ENCODE measurements at places on chromosomes 6 and 20.

DNA sequence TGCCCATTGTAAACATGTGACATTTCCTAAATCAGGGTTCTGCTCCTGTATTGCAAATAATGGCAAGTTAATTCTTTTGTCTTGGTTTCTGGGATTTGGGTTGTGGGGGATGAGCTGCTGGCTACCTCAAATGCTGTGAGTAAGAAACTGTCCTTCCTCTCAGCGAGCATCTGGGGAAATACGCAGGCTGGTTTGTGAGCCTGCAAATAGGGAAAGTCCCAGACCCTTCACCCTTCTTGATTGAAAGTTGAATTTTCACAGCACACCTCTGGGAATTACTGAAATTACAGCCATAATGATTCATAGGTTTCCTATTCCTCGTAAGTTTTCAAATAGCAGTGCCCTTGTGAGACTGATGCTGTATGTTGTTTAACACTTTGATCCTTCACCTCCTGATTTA lies 138.1 kb downstream of the TBXT start:
- no peak for DNase-seq

DNA sequence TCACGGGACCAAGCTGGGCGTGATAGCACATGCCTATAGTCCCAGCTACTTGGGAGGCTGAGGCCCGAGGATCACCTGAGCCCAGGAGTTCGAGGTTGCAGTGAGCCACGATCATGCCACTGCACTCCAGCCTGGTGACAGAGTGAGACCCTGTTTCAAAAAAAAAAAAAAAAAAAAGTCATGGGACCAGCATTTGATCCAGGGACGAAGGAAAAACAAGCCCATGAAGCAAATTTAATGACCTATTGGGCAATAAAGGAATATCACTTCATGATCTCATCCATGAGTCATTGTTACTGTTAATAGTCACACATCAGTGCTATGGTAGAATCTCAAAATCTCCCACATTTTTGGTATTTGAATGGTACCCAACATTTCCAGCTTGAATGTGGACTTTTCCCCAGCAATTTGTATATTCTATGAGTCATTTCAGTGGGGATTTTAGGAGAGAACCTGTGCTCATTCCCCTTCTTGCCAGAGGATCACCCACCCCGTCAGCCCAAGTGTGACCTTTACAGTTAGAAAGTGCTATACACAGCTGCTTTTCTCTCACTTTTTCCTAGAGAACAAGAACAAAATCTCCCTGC lies 8.5 kb upstream of the SOD2 start:
- no peak for DNase-seq

DNA sequence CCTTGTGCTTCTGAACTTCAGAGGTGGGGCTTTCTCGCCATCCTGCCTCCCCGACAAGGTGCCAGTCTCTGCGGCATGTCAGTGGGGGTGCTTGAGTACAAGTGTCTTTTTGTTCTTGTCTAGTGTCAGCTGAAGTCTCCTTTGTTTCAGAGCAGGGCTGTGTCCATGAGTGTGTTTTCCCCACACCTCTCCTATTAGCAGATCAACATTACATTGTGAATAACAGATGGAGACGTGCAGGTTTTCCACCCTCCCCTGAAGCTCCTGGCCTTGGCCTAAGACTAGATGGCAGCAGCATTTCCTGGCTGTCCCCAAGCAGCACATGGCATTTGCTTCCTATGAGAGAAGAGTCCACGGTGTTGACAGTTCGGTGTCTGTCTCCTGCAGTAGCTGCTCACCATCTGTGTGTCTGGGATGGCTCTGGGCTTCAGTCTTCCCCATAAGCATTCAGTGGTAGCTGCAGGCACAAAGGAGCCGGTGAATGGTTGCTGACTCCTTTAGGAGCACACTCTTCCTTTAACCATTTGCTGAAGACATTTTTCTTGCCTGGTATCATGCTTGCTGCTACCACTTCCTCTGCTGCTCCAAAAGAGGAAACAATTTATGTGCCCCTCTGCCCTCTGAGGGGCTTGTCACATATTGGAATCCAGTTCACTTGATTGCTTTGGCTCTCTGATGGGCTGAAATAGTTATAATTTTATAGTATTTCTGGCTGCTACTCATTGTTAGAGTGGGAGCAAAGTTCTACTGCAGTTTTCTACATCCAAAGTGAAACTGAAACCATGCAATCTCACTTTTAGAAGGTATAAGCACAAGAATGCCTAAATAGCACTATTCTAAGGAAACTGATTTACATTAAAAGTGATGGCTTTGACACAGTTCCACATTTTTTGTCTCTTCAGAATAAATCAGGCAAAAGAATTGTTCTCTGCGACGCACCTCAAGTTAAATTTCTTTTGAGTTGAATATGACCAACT lies 913.0 kb downstream of the C6orf118 start:
- DNase-seq = no peak

DNA sequence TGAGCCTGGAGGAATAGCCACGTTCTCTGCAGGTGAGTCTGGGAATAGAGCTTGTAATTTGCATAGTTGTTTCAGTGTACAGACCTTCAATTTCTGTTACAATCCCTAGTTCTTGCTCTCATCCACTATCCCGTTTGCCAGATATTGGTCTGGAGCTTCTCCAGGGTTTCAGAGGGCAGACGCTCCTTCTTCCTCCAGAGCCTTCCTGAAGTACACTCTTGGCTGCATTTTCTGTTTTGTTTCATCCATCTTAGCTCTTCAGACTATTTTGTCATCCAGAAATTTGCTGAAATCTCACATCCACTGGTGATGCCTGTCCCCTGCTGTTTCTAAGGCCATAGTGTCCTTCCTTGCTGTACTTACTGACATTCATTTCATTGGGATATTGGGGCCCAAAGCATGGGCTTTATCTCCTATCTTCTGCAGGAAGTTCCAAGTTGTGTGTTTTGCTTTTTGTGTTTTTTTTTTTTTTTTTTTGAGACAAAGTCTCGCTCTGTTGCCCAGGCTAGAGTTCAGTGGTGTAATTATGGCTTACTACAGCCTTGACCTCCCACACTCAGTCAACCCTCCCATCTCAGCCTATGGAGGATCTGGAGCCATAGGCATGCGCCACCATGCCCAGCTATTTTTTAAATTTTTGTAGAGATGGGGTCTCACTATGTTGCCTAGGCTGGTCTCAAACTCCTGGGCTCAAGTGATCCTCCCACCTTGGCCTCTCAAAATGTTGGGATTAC lies 18.7 kb downstream of the CDS2 start:
- DNase-seq = no peak

GRCh38 chr20:310645-311044 lies 13.3 kb downstream of the ZCCHC3 start:
- no peak for DNase-seq

DNA sequence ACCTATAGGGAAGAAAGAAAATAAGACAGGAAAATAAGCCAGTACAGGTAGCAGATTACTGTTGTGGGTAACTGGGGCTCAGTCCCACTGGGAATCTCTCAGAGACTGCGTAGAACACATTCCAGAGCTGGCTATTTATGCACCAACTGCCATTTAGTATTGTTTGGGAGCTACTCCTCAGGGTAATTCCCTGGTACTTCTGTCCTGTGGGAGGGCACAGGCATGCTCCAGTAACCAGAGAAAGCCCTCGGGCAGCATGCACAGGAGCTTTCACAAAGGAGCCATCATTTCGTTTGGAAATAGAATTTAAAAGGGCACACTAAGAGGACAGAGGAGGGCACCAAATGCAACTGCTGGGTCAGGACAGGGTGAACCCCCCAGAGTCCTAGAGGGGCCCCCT lies 148.0 kb upstream of the LRFN2 start:
- no peak for DNase-seq

Data from activated CD8-positive, alpha-beta memory T cell treated with anti-CD3 and anti-CD28 coated beads for 48 hours (primary cell).